Dermis microvascular lymphatic vessel endothelial cell (primary cell): ENCODE measurements at places on chromosomes 11 and 22.

GRCh38 chr11:114478768-114479167, 39.5 kb downstream of the REXO2 start:
- DNase-seq = no peak

DNA sequence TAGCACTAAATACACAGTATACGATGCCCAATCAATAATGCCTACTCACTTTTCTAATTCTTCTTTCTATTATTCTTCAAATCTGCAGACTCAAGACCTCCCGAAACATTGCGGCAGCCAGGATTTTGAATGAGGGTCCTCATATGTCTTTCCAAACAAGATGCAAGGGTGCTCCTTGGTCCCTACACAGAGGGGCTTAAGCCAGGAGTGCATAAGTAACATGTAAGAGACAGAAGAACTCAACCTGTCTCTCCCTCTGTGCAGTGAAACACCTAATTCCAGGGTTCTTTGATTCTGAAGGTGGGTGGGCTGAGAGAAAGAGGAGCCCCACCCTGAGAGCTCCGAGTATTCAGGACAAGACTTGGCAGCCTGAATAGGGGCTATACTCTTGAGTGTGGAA, 117.6 kb downstream of the ZNF280B start:
- no peak for DNase-seq

DNA sequence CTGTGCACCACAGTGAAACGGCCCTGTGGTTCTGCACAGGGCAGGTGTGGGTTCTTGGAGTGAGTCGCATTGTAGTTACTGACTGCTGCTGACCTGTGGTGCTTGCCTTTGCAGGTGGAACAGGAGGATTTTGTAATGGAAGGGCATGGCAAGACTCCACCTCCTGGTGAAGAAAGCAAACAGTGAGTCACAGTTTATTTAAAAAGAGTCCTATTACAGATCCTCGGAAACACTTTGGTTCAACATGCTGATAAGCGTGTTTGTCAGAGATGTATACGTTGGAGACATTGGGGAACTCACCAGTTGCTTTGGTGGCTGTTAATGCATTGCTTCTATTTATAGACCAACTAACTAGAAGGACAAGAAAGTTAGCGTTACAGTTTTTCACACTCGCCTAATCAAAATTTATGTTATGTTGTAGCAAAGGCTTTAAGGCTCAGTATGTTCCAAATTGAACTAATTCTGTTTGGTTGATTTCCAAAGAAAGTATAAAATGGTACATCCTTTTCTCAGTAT, 21.7 kb upstream of the TNRC6B start:
- DNase-seq = peak; percentile 58

- no peak for DNase-seq
Observed at GRCh38 chr22:49771266-49772065, 56.2 kb downstream of the BRD1 start.

- no peak for DNase-seq
Observed at GRCh38 chr11:14409891-14410290, 50.9 kb upstream of the RRAS2 start.

GRCh38 chr11:120010775-120011174, 127.1 kb downstream of the TRIM29 start:
- DNase-seq = no peak

GRCh38 chr11:111819161-111819828, 52.1 kb downstream of the ALG9 start:
- DNase-seq = peak; percentile 82

DNA sequence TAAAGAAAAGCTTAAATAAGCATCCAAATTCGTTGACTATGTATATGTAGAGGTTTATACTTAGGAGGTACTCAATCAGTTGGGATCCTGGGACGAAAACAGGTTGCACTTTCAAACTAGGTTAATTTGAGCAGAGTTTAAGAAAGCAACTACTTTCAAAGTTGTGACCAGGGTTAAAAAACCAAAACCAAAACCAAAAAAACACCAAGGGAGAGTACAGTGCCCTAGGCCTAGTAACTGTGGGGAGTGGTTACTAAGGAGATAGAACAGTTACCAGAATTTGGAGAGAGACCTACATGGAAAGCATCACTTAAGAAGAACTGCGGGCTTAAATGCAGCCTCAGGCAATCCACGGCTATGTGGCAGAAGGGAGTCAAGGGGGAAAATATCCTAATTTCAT, 148.3 kb downstream of the JRKL start:
- DNase-seq = no peak

DNA sequence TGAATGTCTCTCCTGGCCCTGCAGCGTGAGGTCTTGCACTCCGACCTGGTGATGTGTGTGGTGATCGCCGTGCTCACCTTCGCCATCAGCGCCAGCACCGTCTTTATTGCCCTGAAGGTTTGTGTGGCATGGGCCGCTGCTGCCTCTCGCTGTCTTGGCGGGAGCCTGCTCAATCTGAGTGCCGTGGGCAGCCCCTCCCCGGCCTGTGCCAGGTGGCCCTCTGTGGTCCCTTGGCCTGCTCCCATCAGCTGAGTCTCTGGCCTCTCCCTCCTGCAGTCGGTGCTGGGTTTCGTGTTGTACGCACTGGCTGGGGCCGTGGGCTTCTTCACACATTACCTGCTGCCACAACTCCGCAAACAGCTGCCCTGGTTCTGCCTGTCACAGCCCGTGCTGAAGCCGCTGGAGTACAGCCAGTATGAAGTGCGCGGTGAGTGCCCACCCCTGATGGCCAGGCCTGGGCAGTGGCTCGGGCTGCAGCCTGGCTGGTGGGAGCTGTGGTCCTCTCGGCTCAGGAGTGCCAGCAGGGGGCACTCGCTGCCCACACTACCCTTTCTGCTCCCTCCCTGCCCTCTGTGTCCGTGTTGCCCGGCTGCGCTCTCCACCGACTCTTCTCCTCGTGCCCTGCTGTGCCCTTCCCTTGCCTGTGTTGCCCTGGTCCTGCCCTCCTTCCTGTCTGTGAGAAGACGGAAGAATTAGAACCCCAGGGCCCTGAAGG, 10.2 kb downstream of the PCNX3 start:
- peak; percentile 77 for DNase-seq

DNA sequence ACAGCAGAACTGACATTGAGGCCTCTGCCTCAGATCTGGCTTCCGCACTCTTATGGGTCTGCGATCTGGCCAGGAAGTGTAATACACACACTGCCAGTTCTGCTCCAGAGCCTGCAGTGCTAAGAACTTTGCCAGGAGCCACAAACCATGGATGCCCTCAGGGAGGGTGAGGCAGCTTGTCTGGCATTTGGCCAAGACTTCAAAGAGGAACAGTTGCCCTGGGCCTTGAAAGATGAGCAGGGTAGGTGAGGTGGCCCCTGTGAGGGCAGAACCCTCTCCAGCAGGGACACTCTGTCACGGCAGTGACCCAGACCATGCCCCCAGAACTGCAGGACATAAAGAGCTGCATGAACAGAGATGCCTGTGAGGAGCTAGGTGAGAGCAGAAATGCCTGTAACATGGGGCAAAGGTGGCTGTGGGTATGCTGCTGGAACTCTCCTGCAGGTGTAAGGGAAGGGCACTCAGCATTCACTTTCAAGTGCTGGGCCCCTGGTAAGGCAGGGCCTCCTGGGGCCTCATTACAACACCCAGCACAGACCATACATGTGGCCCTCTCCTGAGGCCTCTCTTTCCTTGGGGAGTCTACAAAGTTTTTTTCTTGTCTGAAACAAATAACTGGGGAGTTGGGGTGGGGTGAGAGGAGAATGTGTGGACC, 47.3 kb downstream of the NEU3 start:
- DNase-seq = no peak

DNA sequence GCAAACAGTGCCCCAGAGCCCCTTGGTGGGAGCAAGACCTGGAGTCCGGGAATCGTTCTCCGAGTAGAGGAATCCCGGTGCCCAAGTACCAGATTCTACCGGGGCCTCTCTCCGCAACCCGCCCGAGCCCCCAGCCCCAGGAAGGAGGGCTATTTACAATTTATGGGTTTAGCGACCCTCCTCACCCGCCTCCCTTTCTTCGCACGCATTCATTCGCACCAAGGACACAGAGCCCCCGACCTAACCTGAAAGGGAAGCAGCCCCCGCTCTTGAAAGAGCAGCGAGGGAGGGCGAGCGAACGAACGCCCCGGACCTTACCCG, 628 bp downstream of the LRP4 start:
- no peak for DNase-seq

- DNase-seq = no peak
Observed at GRCh38 chr11:74048993-74049392, 40.1 kb upstream of the UCP3 start.
